ENCODE measurements at places on chromosomes 3 and 15.

DNA sequence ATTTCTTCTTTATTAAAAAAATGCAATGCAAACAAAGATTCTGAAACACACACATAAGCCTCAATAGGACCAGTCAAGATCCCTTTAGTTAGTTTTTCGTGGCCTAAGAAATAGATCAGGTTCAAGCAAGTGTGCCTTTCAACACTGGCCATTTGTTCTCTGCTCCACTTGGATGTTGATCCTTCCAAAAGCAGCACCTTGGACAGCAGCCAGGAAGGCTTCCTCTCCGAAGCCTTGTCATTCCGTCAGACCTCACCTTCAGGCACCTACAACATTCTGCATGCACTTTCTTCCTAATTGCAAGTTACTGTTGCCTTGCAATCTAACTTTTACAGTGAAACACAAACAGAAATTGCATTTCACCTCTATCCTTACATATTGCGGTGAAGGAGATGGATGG is 155.9 kb upstream of the FEZF2 start:
- peak; percentile 63 for DNase-seq

GRCh38 chr15:62676891-62677290 is 365.7 kb upstream of the TPM1 start:
- DNase-seq, result no peak

- peak; percentile 92 for DNase-seq
Observed at GRCh38 chr15:90143166-90143655, 40.9 kb upstream of the IDH2 start.

GRCh38 chr15:83769411-83769999 is 115.6 kb downstream of the ADAMTSL3 start:
- DNase-seq, result no peak

DNA sequence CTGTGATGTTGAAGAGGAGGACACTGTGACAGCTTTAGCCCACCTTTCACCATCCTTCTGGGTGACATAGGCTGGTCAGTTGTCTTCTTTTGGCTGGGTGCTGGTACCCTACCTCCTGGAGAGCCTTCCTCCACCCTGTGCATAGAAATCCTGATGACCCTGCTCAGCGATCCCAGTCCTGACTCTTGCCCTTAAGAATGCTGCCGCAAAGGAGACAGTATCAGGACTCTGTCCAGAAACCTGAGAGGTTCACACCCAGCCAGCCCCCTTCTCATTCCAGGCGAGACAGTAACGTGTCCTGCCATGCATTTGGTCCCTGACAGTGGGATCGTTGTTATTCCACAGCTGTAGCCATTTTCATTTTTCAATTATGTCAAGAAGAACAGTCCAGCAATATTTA is 312.8 kb upstream of the CHRM5 start:
- DNase-seq, result no peak

- no peak for DNase-seq
Observed at GRCh38 chr3:98735761-98736269, 27.3 kb upstream of the ST3GAL6 start.
